ENCODE measurements at places on chromosomes 7 and 10.

GRCh38 chr10:131845505-131846239 is 55.1 kb upstream of the PPP2R2D start:
- no peak for DNase-seq

DNA sequence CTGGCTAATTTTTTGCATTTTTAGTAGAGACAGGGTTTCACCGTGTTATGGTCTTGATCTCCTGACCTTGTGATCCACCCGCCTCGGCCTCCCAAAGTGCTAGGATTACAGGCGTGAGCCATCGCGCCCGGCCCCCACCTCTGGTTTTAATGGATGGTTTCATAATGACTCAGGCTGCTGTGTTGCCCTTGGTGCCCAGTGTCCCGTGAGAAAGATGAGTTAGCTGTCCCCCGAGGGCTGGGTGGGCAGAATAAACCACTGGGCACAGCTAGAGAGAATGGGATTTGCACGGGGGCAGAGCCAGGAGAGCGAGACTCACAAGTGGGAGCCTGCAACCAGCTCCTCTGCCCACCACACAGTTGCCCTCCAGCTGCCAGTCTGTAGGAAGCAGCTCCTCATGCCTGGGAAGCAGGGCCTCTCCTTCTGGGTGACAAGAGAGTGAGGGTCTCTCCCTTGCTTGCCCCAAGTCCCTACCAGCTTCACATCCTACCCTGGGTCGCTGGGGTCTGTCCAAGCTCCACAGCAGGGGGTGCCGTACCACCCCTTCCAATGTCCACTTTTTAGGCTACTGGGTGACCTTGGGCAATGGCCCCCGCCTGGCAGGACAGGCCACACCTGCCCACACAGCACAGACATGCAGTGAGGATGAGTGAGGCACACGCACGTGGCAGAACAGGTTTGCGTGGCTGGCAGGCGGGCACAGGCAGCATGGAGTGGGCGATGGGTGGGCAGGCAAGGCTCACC is 16.1 kb upstream of the NDST2 start:
- no peak for DNase-seq

- DNase-seq, result no peak
These were observed 136.5 kb downstream of the NEUROD6 start for GRCh38 chr7:31204071-31204470.

DNA sequence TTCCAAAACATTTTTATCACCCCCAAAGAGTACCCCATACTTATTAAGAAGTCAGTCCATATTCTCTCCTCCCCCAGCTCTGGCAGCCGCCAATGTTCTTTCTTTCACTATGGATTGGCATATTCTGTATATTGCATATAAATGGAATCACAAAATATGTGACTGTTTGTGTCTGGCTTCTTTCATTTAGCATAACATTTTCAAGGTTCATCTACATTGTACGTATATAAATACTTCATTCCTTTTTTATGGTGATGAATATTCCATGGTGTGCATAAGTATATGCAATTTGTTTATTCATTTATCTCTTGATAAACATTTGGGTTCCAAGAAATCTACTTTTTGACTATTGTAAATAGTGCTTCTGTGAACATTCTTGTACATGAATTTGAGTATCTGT is 653.1 kb downstream of the XPNPEP1 start:
- no peak for DNase-seq

GRCh38 chr7:112937651-112938415 is 147.6 kb upstream of the TMEM168 start:
- peak; percentile 13 for DNase-seq

DNA sequence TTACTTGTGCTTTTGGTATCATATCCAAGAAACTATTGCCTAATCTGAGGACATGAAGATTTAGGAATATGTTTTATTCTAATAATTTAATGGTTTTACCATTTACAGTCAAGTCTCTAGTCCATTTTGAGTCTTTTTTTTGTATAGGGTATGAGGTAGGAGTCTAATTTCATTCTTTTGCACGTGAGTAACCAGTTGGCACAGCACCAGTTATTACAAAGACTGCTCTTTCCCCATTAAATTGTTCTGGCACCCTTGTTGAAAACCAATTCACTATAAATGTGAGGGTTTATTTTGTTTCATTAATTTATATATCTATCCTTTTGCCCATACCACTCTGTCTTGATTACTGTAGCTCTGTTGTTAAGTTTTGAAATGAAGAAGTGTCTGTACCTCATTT is 381.6 kb downstream of the SUGCT start:
- no peak for DNase-seq

DNA sequence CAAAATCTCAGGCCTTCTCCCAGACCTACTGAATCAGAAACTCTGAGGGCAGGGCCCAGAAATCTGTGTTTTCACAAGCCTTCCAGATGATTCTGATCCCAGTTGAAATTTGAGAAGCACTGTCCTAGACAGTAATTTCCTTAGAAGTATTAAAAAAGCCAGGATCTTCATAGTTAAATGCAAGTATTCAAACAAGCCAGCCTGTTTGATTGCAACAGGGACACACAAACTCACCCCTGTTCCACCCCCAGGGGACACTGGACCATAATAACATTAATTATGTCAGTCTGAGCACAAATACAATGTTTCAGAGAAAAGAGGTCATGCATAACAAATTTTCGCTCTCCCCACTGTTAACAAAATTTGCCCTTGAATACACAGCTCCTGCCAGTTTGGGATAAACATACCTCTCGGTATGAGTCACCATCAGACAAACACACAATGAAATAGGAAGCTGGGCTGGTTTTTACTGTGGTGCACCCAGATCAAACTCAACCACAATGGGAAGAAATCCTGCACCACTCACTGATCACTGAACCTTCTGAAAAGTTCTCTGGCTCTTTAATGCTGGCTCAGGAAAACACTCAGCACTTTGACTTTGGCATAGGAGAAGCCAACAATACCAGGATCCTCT is 34.3 kb downstream of the ABLIM1 start:
- no peak for DNase-seq

GRCh38 chr7:26627891-26628341 is 236.5 kb downstream of the SKAP2 start:
- DNase-seq, result no peak

DNA sequence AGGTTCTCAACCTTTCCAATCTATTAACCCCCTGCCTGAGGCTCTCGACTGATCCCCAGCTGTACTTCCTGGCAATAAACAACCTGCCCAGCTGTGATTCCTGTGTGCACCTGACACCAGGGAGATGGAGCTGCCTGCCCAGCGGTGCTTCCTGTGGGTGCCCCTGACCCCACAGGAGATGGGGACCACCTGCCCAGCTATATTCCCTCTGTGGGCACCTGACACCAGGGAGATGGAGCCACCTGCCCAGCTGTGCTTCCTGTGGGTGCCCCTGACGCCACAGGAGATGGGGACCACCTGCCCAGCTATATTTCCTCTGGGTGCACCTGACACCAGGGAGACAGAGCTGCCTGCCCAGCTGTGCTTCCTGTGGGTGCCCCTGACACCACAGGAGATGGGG is 184.0 kb downstream of the DIP2C start:
- DNase-seq, result no peak

DNA sequence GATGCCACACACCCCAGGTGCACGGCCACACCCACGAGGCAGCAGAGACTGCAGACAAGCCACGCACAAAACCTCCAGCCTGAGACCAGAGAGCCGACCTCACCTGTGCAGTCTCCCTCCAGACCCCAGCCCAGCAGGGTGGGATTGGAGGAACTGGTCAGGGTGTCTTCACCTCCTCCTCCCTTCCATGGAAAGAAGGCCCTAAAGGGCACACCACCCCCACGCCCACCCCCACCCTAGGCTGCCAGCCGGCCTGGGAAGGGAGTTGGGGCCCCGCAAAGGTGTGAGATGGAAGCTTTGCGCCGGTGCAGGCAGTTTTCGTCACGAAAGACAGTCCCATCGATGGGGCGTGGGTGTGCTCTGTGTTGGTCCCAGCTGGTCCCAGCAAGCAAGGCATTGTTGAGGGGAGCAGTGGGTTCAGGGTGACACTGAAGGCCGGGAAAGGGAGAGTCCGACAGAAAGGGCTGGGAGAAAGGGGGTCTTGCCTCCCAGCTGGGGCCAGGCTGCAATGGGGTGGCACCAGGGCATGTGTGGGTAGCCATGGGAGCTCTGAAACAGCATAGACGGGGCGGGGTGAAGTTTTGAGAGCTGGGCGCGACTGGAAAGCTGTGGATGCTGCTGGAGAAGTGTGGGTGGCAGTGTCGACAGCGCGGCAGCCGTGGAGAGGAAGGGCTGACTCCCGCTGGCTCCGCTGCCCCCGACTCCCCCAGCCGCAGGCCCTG is 349.2 kb downstream of the GLRX3 start:
- no peak for DNase-seq

GRCh38 chr10:66284621-66285020 is 641.2 kb upstream of the LRRTM3 start:
- DNase-seq, result no peak

DNA sequence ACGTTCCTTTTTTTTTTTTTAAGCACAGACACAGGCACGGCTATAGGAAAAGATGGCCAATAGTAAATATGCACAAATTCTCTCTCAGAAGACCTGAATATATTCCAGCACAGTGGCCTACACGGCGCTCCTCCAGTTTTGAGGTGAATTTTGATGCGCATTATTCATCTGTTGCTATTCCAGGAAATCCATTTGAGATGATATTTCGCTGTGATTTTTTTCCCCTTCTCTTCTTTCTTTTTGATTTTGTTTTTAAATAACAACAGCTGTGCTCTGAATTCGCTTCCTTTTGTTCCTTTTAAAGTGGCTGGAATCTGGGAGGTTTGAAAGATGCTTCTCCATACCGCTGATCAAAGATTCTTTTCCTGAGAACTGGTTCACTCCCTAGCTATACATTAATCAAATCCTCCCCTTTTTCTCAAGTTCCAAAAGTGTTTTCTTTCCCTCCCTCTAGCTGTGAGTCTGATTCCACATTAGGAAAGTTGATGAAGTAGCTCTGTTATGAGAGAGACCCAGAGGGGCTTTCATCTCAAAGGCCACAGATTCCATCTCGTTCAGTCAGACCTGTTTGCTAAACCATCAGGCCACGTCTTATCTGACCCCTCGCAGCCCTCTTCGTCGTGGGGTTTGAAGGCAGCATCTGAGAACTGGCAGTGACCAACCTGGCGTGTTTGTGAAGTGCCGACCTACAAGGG is 602.7 kb upstream of the NRP1 start:
- no peak for DNase-seq

GRCh38 chr10:97821308-97822038 is 28.2 kb upstream of the GOLGA7B start:
- no peak for DNase-seq

DNA sequence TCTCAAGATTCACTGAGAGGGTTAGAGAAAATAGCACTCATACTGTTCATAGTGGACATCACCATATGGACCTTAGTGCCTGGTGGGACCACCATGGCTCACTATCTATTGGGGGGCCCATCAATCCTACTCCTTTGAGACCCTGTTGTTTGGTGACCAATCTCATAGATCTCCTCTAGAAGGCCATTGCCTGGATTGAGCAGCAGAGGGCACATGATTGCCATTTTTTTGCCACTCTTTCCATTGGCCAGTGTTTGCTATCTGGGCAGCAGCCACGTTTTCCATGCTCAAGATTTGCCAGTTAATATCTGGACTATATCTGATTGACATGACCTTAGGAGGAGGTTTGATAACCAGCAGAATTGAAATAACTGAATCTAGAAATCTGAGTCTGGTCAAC is 244.5 kb downstream of the ITGB1 start:
- no peak for DNase-seq

DNA sequence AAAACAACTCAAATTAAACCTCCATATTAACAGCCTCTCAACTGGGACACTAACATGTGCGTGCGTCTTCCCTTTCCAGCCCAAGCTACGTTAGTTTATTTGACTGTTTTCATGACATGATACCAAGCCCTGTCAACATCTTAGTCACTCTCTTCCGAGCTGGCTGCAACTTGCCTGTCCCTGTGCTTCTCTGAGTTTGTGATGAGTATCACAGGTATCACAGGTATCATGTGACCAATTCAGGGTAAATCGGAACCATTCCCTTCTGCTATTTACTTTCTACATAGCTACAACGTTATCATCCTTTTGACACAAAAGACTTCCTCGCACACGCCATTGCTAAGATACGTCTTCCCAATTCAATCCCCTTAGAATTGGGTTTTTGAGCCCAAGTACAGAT is 70.2 kb downstream of the CAV1 start:
- no peak for DNase-seq

DNA sequence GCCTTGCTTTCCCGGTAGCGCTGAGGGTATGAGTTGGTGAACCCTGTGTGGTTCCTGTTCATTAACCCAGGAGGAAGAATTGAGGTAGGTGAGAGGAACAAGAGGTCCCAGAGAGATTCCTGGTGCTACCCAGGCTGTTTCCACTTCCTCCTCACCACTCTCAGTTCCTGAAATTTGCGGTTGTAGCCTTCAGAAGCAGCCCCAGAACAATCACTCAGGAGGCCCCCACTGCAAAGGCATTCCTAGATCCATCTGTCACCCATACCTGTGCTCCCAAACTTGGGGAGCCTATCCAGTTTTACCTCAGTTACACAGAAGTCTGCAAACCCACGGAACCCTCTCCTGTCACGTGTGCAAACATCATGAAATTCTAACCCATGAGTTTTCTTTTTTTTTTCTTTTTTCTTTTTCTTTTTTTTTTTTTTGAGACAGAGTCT is 9.0 kb upstream of the PIP4K2A start:
- DNase-seq, result no peak

DNA sequence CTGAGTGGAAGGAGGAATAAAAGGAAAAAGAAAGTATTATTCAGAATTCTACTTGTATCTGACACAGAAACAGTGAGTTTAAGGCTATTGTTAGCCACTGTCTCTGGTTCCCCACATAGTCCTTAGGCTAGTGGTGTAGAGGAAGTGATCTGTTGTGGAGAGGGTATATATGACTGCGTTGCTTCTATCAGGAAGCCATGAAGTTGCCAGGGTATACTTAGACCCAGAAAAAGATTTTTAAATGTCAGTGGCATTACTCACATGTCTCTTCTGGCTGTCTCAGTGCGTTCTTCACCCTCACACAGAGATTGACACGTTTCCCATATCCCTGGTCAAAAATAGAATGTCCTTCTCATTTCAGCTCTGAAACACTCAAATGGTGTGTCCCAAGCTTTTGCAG is 72.7 kb downstream of the SEM1 start:
- no peak for DNase-seq

DNA sequence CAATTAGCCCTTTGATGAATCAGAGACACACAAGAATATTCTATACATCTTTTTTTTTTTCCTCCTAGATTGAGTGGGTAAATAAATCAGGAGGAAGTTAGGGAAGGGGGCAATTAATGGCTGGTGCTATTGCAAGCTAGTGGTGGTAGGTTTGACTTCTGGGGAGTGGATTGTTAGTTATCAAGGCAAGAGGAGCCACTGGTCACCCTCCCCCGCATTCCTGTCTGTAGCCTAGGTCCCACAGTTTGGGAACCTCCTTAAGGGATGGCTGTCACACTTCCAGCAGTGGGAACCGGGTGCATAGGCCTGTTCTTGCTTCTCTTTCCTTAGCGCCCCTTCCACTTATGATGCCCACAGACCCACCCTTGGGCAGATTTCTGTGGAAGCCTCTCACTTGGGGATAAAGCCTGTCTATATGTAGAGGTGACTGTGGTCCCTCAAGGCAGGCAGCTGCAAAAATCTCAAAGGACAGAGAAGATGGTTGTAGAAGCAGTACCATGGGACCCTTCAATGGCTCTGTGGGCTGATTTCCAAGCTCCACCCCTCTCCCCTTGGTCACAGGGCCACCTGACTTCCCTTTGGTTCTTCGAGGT is 2.3 kb upstream of the ADCK2 start:
- no peak for DNase-seq
